Right lung (tissue), 10 donors: ENCODE measurements at places on chromosomes 7 and 10. TPM values are rescaled to one million over a fixed set of nuclear protein-coding genes. Genes with fewer than 3 reads are reported as not detected.

Gene TMEM140
- polyA plus RNA-seq = 16.4 TPM

Gene TRIM73
- polyA plus RNA-seq = 9.2 TPM

DNA sequence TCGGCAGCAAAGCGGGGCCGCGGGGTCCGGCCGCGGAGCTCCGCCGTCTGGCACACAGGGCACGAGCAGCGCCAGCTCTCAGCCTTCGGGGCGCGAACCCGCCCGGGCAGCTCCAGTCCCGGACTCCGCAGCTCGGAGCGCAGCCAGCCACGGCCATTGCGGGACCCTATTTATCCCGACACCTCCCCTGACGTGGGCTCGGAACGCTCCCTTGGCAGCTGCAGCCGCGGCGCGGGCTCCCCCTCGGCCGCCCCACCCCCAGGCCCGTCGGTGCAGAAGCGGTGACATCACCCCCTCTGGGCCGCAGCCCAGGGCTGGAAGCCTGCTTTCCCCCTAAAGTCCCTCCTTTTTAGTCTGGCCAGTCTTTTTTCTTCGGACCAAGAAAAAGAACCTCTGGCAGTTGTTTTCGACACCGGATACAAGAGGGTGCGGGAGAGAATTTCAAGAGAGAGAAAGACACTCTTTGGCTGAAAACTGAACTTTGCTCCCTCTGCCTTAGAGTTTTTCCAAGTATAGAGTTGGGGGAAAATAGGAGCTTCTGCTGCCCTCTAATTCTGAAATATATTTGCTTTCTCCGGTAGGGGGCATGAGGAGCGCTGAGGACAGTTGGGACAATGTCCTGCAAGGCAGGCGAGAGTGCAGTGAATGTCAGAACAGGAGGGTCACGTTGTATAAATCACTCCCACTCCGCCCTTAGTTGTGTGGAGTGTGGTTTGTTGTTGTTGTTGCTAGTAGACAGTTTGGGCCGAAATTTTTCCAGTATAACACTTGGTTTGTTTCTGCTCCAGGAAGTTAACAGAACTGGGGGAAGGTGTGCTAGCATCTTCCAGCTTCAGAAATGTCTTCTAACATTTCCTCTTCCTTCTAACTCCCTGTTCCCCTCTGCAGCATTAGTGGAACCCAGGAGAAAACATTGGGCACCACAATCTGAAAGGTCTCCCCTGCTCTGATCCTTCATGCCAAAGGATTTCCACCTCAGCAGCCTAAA, at the start of gene SFRP4:
Gene SFRP4, minus strand, starts transcription at position 145 of the 988 bp plus-strand sequence. CDS start 280 bp downstream, outside the sequence.
- DNase-seq = peak; percentile 80

GRCh38 chr7:139683137-139683921, 94.5 kb downstream of the HIPK2 start:
- no peak for DNase-seq

- DNase-seq = no peak
Observed at GRCh38 chr7:121360564-121360963, 31.8 kb downstream of the WNT16 start.
